ENCODE measurements at places on chromosomes 12 and 14.

DNA sequence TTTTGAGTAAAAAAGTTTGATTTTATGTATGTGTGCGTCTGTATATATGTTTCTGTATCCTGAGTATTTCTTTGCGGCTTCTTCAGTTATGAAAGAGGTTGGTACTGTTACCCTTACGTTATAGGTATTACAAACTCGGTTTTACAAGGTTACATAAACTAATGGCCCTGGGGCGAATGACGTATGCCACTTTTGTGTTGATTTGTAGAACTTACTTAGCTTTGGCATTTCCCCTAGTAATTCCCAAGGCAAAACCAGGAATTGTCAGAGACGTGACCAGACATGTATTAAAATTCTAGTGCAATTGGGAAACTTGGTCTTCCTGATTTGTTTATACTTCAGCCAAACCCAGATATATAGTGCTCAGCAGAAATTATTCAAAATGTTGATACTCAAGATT is 93.3 kb downstream of the DUSP16 start:
- DNase-seq = no peak

- DNase-seq = peak; percentile 13
Observed at GRCh38 chr12:22979854-22980469, 355.0 kb downstream of the ETNK1 start.

GRCh38 chr14:70881549-70882177 is 25.6 kb upstream of the PCNX1 start:
- no peak for DNase-seq

DNA sequence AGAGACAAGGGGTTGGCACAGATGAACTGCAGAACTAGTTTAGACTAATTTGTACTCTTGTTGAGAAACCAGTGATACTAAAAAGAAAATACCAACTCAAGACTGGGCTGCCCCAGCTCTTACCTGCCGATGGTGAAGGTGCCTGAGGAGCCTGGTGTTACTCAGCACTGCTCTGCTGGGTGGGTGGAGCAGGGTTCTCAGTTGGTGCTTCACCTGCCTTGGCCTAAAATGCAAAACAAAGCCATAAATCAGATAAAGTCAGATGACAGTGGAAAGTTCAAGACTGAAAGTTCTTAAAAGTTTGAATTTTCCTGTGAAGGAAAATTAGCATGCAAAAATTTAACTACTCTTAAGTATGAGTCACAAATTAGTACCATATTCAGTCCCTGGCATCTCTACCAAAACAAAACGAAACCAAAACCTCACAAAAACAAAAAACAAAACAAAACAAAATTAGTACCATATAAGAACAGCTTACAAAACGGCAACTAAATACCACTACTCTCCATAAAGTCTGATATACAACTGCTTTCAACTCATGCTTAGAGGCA is 21.9 kb downstream of the YBX3 start:
- no peak for DNase-seq

DNA sequence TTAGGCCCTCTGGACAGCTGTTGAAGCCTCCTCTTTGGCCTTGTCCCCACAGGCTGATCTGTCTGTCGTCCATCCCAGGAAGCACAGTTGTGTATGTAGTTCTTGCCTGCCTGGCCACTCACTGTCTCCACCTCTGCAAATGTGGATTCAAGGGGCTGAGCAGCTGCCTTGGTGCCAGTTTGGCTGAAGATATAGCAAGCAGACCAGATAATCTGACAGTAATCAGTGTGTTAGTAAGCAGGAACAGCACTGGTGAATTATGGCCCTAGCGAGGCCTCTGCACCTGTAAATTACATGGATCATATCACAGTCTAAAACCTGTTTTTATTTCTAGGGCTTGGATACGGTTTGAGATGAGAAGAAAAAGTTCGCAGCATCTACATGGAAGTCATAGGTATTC is 282.5 kb upstream of the NOS1 start:
- DNase-seq = no peak

DNA sequence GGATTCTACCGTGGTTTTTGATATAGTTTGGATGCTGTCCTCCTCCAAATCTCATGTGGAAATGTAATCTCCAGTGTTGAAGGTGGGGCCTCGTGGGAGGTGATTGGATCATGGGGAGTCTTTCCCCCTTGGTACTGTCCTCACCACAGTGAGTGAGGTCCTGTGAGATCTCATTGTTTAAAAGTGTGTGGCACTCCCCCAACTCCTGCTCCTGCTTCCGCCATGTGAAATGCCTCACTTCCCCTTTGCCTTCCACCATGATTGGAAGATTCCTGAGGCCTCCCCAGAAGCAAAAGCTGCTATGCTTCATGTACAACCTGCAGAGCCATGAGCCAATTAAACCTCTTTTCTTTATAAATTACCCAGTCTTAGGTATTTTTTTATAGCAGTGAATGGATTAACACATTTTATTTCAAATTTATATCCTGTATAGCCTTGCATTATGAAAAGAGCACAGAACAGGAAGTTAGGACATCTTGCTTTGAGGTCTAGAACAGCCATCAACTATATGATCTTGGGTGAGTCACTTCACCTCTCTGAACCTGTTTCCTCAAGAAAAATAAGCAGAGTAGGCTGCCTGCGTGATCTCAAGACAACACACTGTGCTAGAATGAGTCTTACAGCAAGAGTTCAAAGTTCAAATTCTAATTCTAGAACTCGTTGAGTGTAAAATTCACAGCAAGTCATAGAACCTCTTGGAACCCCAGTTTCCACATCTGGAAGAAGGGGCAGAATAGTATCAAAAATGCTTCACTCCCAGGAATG is 160.9 kb upstream of the EEA1 start:
- DNase-seq = no peak

- no peak for DNase-seq
Observed at GRCh38 chr12:121033625-121034349, 5.3 kb downstream of the OASL start.

- DNase-seq = no peak
Observed at GRCh38 chr14:81669308-81669707, 135.7 kb upstream of the SEL1L start.

GRCh38 chr12:93425736-93426411 is 15.9 kb downstream of the UBE2N start:
- no peak for DNase-seq

- DNase-seq = peak; percentile 24
Observed at GRCh38 chr14:85241022-85241855, 288.7 kb upstream of the FLRT2 start.

DNA sequence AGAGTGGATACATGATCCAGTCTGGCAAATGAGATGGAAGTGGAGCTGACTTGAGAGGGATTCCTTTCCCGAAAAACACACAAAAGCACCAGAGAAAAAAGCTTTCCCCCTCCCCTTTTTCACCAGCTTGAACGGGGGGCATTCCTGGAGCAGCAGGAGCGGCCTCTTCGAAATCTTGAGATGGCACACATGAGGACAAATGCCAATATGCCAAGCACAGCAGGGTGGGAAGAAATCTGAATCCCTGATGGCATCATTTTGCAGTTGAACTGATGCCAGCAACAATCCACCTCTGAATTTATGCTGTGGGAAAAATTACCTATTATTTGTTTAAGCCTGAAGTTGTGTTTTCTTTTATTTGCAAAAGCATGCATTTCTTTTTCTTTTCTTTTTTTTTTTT is 29.7 kb upstream of the BICD1 start:
- DNase-seq = no peak

GRCh38 chr12:105539735-105540134 is 209.2 kb downstream of the C12orf75 start:
- DNase-seq = no peak

- no peak for DNase-seq
Observed at GRCh38 chr12:117521867-117522266, 160.4 kb upstream of the NOS1 start.

- DNase-seq = no peak
Observed at GRCh38 chr14:102121567-102121966, 18.1 kb upstream of the WDR20 start.

- DNase-seq = no peak
Observed at GRCh38 chr14:21267431-21267845, 1.8 kb downstream of the HNRNPC start.

GRCh38 chr14:34107441-34107840 is 156.6 kb upstream of the EGLN3 start:
- DNase-seq = no peak

GRCh38 chr12:63298386-63298930 is 147.5 kb upstream of the AVPR1A start:
- no peak for DNase-seq

GRCh38 chr14:68065322-68065721 is 245.7 kb downstream of the RAD51B start:
- DNase-seq = no peak

DNA sequence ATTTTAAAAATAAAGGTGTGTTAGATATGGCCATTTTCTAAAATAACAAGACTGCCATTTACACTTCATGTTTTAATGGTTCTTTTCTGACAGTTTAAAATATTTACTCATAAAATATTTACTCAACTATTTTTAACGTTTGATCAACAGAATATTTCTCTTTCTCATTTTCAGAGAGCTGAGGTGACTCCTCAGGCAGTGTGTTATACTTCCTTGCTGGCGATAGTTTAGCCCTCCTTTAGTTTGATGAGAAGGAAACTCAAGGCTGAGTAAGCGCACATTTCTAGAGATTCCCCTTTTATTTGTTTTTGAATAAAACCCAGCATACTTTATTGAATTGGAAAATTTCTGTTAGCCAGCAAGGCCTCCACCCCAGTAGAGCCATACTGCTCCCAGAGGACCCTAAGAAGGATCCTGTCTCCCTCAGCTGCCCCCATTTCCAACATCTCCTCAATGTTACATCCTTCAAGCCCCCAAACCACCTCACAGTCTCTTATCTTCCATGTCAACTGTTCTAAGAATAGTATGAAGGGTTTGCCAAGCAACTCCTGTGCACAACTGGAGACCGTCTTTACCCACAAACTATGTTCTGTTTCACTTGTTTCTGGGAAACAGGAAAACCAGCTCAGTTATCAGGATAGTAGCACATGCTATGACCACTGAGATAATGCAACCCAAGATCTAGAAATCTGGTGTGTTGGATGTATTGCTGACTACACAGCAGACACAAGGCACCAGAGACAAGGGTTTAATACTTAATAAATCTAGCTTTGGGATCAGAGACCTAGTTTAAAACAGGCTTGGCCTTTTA is 129.5 kb downstream of the STXBP6 start:
- DNase-seq = no peak

GRCh38 chr12:100403446-100403845 is 46.6 kb downstream of the SLC17A8 start:
- no peak for DNase-seq

GRCh38 chr12:2625289-2625612 is 169.5 kb upstream of the FKBP4 start:
- DNase-seq = no peak

GRCh38 chr14:71414631-71415403 is 507.6 kb downstream of the PCNX1 start:
- DNase-seq = no peak

- no peak for DNase-seq
Observed at GRCh38 chr12:23093488-23093887, 468.5 kb downstream of the ETNK1 start.

GRCh38 chr14:54483846-54484245 is 4.9 kb downstream of the GMFB start:
- DNase-seq = no peak

DNA sequence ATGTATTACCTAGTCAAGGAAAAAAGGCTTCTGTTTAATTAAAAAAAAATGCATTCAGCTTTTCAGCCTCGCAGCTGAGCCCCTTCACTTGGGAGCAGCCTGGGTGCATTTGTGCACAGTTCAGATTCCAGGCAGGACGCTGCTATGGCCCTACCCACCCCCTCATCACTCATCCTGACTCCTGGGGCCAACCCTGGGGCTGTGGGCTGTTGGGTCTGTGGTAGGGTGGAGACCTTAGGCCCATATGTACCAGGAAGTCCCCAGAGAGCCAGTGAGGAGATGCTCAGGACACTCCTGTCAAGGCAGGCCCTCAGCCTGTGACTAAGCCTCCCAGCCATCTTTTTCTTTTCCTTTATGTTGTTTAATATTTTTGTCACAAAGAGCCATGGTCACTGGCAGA is 9.3 kb upstream of the CDCA4 start:
- DNase-seq = no peak

DNA sequence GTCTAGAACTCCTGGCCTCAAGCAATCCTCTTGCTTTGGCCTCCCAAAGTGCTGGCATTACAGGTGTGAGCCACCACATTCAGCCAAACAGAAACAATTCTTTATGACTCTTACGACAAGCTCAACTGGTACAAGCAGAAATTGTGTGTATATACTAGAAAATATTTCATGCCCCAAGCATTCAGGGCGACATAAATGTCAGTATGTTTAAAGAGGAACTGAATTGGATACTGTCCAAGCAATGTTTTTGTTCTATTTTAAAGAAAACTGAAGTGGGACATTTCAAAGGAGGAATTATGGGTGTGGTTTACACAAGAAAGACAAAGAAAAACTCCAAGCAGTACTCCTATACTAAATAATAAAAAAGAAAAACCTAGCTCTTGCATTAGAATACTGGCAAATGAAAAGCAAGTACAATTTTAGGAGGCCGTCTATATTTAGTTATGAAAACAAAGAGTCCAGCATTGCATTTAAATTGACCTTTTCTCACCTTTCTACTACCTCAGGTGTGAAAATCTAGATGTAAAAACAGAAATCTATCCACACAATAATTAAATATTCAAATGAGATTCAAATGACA is 48.9 kb downstream of the PPP1R12A start:
- no peak for DNase-seq

GRCh38 chr12:96189781-96190180 is 4.4 kb upstream of the ELK3 start:
- no peak for DNase-seq

GRCh38 chr12:105281694-105282049 is 45.7 kb upstream of the APPL2 start:
- DNase-seq = no peak

DNA sequence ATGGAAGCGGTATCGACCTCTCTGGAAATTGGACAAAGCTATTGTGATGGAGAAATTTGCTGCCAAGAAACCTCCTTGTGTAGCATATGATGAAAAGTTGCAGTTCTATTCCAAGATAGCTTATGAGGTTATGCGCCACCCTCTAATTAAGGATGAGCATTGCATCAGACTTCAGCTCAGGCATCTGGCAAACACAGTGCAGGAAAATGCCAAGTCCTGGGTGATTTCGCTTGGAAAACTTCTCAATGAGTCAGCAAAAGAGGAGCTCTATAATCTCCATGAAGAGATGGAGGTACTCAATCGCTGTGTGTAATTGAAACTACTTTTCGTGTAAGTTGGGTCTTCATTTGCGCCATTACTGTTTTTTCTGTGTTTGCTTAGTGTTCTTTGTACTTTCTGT is 51.2 kb downstream of the DNAH10 start:
- no peak for DNase-seq

DNA sequence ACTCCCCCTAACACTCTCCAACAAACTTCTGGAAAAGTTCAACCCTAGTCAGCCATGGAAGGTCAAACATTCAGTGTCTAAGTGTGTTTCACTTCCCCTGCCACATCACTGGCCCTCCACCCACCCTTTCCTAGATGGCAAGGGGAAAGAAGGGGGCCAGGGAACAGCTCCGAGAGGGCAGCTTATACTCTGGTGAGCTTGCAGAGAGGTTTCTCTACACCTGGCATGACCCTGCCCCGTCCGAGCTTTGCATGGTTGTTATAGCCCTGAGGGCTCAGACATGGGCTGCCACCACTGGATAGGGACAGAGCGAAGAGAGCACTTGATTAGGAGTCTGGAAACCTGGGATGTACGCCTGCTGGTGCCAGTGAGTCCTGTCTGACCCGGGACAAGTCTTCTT is 4.0 kb downstream of the ACVRL1 start:
- no peak for DNase-seq

- no peak for DNase-seq
Observed at GRCh38 chr12:124443931-124444712, 123.3 kb downstream of the NCOR2 start.

GRCh38 chr12:117097159-117097558 is 2.1 kb downstream of the TESC start:
- DNase-seq = no peak

GRCh38 chr12:51009056-51009440 is 17.1 kb downstream of the SLC11A2 start:
- no peak for DNase-seq

All from neural progenitor cell (in vitro differentiated cells).